ENCODE measurements at places on chromosomes 2 and 18.

DNA sequence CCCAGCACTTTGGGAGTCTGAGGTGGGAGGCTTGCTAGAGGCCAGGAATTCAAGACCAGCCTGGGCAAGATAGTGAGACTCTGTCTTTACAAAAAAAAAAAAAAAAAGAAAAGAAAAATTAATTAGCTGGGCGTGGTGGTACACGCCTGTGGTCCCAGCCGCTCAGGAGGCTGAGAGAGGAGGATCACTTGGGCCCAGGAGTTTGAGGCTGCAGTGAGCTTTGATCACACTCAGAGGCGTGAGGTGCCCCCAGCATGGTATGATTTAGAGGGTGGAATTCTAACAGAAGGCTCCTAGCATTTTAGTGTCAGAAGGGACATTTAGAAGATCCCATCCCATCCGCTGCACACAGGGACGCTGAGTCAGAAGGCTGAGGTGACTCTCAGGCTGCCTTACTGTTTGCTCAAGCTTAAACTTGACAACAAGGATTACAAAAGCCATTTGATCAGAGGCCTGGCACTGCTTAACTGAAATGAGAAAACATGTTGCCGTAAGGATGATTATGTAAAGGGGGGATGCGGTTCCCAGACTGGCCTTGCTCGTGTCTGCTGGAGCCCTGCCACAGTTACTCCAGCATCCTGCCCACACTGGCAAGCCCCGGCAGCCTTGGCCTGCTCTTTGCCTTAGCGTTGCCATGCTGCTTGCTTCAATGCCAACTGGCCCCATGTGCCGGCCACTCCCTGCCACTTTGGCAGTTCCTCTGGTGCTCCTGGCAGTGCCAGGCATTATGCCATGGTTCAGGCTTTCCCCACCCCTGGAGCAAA is 45.6 kb upstream of the SLC1A4 start:
- DNase-seq: peak; percentile 30

GRCh38 chr18:74414953-74415515 is 42.1 kb downstream of the DIPK1C start:
- DNase-seq: no peak

GRCh38 chr2:120516679-120517314 is 170.9 kb downstream of the INHBB start:
- peak; percentile 51 for DNase-seq

- no peak for DNase-seq
Measured at GRCh38 chr2:239939736-239940483, 85.2 kb downstream of the NDUFA10 start.

- DNase-seq: no peak
Measured at GRCh38 chr2:144522176-144522896, 2.4 kb upstream of the ZEB2 start.

GRCh38 chr2:215498431-215498830 is 62.6 kb upstream of the FN1 start:
- DNase-seq: peak; percentile 61

DNA sequence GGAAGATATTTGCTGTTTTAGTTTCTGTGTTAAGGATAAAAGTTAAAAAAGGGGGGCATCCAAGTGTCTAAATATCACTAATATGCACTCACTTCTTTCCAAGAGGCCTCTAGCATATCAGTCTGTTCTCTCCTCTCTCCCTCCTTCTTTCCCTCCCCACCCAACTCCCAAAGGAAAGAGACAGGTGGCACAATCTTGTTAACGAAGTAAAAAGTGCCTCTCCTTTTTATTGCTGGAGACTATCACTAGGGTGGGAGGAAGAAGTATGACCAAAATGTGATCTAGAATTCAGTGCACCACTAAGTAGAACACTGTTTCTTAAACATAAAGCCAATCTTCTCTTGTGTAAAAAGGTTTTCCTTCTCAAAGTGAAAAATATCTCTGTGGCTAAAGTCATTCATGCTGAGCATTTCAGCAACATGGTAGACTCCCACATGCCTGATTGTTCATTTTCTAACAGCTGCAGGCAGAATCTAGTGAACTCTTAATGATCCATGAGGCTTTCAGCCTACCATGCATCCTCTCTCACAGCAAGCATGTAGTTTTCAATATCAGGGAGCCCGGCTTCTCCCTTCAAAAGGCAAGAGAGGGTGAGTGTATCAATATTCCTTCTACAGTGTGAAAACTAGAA is 39.5 kb downstream of the RNU4ATAC start:
- DNase-seq: no peak

GRCh38 chr2:43524177-43524965 is 71.5 kb downstream of the THADA start:
- no peak for DNase-seq

- peak; percentile 25 for DNase-seq
Measured at GRCh38 chr18:24992491-24992890, 359.5 kb downstream of the ZNF521 start.

DNA sequence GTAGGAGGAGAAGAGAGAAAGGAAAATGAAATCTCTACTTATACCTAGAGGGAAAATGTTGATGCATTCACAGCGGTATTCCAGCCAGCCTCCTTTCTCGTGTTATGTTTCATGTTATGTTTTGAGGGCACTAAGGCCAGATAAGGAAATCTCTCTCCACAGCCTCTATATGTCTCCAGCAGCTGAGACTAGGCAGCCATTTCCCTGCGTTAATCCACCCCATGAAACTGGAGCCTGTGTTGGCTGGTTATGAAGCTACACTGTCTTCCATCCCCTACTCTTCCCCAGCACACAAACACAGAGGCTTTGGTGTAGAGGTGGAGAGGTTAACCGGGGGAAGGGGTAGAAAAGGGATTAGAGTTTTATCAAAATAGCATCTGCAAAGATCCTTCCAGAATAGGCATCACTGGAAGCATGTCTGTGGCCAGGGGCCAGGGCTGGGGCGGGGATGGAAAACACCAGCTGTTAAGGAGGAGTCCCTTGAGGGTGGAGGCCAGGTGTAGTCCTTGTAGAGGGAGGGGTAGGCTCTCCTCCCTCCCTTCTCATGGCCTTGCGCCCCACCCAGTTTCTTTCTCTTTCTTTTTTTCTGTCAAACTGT is 100.9 kb upstream of the TNP1 start:
- DNase-seq: no peak

GRCh38 chr2:181613241-181613640 is 43.7 kb downstream of the CERKL start:
- no peak for DNase-seq

DNA sequence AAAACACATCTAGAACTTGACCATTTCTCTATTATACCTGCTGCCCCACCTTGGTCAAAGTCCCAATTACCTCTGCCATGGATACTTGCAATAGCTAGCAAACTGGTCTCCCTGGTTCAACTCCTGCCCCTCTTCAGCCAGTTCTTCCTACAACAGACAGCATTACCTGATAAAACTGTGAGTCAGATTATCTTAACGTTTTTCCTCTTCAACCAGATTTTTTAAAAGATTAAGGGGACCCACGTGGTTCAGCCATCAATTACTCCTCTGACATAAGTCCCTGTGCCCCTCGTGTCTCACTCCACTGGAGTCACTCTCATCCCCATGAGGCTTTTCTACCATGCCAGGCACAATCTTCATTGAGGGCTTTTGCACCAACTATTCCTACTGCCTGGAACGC is 5.3 kb upstream of the ARHGAP15 start:
- no peak for DNase-seq

DNA sequence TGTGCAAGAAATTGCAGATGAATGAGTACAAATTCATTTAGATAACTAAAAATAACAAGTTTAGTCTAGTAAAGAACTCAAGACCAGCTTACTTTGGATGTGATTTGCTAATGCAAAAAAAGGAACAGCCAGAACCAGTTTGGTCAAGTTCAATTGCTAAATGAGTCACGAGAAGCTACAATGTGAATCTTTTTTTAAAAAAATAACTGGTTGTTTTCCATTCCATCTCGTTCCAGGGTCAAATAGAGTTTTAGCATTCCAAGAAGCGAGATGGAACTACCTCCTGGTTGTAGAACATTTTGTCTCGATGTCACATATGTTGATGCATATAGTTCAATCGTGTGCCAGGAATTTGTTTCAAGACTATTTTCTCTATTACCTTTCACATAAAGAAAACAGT is 65.0 kb upstream of the IKZF2 start:
- DNase-seq: peak; percentile 91

GRCh38 chr2:71004857-71005256 is 10.2 kb upstream of the TEX261 start:
- DNase-seq: no peak

- no peak for DNase-seq
Measured at GRCh38 chr2:241999184-241999583, 129.7 kb downstream of the RTP5 start.

DNA sequence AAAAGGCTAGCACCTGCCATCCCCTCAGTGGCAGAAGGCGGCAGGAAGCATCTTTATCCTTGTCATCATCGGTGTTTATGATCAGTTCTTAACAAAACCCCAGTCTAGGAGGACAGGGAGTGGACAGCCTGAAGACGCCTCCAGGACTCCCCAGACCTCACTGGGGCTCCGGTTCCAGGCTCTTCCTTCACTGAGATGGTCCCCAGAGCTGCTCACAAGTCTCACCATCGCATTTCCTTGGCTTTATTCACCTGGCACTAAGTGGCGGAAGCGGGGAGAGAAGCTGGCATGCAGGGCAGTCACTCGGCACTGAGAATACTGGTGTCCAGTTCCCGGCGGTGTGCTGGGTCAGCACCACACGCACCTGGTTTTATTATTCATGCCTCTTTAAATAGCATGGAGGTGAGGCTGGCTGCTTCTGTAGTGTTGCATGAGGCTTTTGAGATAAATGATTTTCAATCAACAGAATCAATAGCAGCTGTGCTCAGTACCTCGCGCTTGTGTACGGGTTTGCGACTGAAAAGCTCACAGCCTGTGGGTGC is 68.7 kb downstream of the CABLES1 start:
- DNase-seq: no peak

GRCh38 chr2:108910541-108911396 is 78.3 kb downstream of the EDAR start:
- no peak for DNase-seq

DNA sequence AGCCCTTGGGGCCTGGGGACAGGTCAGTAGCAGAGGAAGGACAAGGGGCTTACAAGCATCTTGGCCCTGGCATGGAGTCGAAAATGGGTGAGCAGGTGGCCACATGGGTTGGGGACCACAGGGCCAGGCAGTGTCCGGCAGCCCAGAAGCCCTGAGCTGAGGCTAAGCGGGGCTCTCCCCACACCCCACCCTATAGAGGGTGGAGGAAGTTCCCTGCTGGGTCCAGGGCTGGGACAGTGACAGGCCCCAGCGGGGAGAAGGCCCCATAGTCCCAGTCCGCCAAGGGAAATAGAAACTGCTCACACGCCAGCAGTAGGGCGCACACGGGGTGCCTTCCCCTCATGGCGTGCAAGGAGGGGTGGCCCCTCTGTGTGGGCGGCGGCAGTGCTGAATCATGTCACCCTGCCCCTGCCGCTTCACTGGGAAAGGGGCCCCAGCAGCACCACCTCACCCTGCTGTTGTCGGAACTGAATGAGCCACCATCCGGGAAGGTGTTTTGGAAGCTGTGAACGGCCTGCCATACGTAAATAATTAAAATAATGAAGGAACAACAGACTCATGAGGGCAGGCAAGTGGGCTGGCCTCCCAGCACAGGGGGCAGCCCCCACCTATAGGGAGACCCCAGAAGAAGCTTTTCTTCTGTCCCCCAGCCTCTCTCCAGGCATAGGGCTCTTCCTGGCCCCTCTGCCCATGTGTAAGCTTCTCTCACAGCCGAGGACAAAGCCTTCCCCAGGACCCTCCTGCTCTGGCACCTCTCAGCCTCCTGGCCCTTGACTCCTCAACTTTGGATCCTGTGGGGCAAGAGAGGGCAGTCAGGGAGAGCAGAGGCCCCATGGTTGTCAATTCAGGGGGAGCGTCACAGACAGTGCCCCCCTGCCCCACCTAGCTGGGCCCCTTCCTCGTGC is 12.7 kb upstream of the DUSP2 start:
- peak; percentile 51 for DNase-seq

DNA sequence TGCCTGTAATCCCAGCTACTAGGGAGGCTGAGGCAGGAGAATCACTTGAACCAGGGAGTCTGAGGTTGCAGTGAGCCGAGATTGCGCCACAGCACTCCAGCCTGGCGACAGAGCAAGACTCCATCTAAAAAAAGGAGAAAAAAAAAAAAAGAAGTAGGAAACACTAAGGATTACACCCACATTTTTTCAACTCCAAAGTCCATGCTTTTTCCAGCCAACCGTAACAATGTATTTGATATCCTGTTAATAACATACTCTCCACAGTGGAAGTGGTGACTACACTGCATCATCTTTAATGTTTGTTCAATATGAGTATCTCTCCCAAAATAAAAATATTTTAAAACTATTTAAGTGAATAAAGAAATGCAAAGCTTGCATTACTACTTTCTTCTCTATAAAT is 481.6 kb upstream of the ACVR2A start:
- no peak for DNase-seq

- peak; percentile 10 for DNase-seq
Measured at GRCh38 chr18:46480226-46480625, 176.8 kb downstream of the LOXHD1 start.

- DNase-seq: no peak
Measured at GRCh38 chr2:20633794-20634506, 16.9 kb downstream of the HS1BP3 start.

All from fibroblast of skin of back (primary cell).